Activated CD4-positive, alpha-beta T cell treated with anti-CD3 and anti-CD28 coated beads, Interleukin-2, amount 10 ng/mL, durations not matched to agents 24 days and 14 days (primary cell): ENCODE measurements at places on chromosomes 1 and 21. TPM values are rescaled to one million over a fixed set of nuclear protein-coding genes. Genes with fewer than 3 reads are reported as not detected.

Gene NCMAP
- total RNA-seq, result not detected in 2 replicates

GRCh38 chr1:101205457-101205856 lies 31.4 kb upstream of the S1PR1 start:
- peak overlapping the region; percentile 57 for H3K27ac ChIP-seq
- H3K4me3 ChIP-seq, result no peak overlapping the region
- H3K27me3 ChIP-seq, result no peaks in the 10 kb centered on the region
- no peak for DNase-seq
- H3K36me3 ChIP-seq, result peaks cover 4% of the 10 kb centered on the region
- peaks cover 15% of the 10 kb centered on the region for H3K4me1 ChIP-seq

GRCh38 chr1:222098404-222098803 lies 356.5 kb upstream of the DUSP10 start:
- H3K27ac ChIP-seq, result no peak overlapping the region
- no peaks in the 10 kb centered on the region for H3K4me1 ChIP-seq
- peaks cover 3% of the 10 kb centered on the region for H3K27me3 ChIP-seq
- H3K4me3 ChIP-seq, result no peak overlapping the region
- H3K36me3 ChIP-seq, result no peaks in the 10 kb centered on the region

DNA sequence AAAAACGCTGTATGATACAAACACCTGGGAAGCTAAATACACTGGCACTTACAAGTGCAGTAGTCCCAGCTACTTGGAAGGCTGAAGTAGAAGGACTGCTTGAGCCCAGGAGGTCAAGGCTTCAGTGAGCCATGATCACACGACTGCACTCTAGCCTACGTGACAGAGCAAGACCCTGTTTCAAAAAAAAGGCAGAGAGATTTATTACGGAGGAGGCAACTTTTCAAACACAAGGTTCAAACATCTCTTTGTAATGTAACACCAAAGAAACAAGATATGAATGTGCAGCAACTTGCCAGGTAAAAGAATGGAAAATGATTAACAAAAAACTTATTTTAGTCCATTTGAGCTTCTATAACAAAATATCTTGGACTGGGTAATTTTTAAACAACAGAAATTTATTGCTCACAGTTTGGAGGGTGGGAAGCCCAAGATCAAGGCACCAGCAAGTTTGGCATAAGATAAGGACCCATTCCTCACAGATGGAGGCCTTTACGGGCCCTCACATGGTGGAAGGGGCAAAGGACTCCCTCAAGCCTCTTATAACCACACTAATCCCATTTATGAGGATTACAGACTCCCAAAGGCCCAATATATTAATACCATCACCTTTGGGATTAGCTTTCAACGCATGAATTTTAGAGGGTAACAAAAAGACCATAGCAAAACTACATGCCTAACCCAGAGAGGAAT lies 73.3 kb downstream of the EVI5 start:
- peaks cover 10% of the 10 kb centered on the region for H3K27me3 ChIP-seq
- H3K4me1 ChIP-seq, result no peaks in the 10 kb centered on the region
- H3K4me3 ChIP-seq, result no peak overlapping the region
- no peak overlapping the region for H3K27ac ChIP-seq

DNA sequence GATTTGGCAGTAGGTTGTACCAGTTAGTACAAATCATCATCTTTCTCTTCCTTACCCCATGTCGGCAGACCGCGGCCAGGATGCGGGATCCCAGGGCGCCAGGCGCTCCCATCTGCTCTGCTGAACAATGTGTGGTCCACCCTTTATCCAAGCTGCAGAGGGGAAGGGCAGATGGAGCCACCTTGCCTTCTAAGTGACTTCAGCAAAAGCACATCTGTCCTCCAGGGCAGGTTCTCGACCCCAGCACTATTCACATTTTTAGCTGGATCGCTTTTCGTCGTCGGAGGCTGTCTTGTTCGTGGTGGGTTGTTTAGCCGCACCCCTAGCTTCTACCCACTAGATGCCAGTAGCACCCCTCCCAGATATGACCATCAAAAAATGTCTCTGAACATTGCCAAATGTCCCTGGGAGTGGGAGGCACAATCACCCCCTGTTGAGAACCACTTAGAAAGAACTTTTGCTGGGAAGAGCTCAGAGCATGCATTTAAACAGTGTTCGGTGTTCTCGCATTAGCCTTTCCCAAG lies 58.1 kb upstream of the SIM2 start:
- H3K4me3 ChIP-seq, result no peak overlapping the region
- peaks cover 2% of the 10 kb centered on the region for H3K27me3 ChIP-seq
- no peak for DNase-seq
- H3K4me1 ChIP-seq, result peaks cover 2% of the 10 kb centered on the region
- H3K27ac ChIP-seq, result no peak overlapping the region
- no peaks in the 10 kb centered on the region for H3K36me3 ChIP-seq

Gene OR2G2
- not detected in 2 replicates for total RNA-seq

Gene KRTAP19-8
- not detected in 2 replicates for total RNA-seq

Gene PRR9
- total RNA-seq, result not detected in 2 replicates

GRCh38 chr1:157585984-157586383 lies 11.9 kb downstream of the FCRL4 start:
- H3K4me3 ChIP-seq, result no peak overlapping the region
- no peaks in the 10 kb centered on the region for H3K27me3 ChIP-seq
- H3K36me3 ChIP-seq, result no peaks in the 10 kb centered on the region
- H3K27ac ChIP-seq, result no peak overlapping the region
- no peaks in the 10 kb centered on the region for H3K4me1 ChIP-seq

DNA sequence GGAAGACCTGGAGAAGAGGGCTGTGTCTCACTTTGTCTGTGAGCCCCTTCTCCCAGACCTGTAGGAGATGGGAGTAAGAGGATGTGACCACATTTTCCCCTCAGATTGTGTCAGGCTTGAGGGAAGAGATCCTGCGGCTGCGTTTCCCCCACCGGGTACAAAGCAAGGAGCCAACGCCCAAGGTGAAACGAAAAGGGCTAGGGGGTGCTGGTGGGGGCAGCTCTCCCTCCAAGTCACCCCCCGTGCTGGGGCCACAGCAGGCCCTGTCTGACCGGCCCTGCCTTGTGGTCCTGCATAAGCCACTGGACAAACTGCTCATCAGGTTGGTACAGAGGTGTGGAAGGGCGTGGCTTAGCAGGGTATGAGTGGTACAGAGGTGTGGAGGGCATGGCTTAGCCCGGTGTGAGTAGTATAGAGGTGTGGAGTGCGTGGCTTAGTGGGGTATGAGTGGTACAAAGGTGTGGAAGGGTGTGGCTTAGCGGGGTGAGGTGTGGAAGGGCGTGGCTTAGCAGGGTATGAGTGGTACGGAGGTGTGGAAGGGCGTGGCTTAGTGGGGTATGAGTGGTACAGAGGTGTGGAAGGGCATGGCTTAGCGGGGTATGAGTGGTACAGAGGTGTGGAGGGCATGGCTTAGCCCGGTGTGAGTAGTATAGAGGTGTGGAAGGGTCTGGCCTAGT lies 30.6 kb downstream of the HYI start:
- DNase-seq, result no peak
- H3K36me3 ChIP-seq, result peaks cover 49% of the 10 kb centered on the region
- H3K27ac ChIP-seq, result no peak overlapping the region
- peaks cover 7% of the 10 kb centered on the region for H3K4me1 ChIP-seq
- H3K4me3 ChIP-seq, result no peak overlapping the region
